ENCODE measurements at places on chromosomes 12 and 14.

DNA sequence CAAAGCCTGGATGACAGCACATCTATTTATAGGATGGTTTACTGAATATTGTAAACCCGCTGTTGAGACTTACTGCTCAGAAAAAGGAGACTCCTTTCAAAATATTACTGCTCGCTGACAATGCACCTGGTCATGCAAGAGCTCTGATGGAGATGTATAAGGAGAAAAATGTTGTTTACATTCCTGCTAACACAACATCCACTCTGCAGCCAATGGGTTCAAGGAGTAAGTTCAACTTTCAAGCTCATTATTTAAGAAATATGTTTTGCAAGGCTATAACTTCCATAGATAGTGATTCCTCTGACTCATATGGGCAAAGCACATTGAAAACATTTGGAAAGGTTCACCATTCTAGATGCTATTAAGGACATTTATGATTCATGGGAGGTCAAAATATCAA, 201.7 kb downstream of the SNAPC1 start:
- DNase-seq = no peak

- DNase-seq = no peak
Observed at GRCh38 chr12:123659996-123660727, 10.8 kb upstream of the TCTN2 start.

- no peak for DNase-seq
Observed at GRCh38 chr12:82174383-82174782, 183.8 kb downstream of the CCDC59 start.

DNA sequence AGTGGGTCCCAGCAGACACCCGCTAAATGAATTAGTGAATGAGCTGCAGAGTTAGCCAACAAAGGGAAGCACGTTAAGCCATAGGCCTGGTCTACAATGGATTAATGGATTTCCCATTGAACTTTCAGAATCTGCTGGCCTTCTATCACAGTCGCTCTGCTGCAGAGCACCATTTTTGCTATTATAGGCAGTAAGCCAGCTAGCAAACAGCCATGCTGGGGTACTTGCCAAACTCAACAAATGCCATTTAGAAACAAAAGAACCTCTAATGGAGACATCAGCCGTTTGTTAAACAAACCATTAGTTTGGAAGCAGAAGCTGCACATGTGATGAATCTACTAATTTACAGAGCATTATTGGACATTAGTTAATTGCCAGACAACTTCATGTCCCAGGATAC, 181.1 kb upstream of the STXBP6 start:
- no peak for DNase-seq

GRCh38 chr14:100566586-100566985, 20.6 kb downstream of the BEGAIN start:
- no peak for DNase-seq

GRCh38 chr12:53944209-53944608, 5.6 kb downstream of the HOXC13 start:
- no peak for DNase-seq

GRCh38 chr12:100688451-100688864, 106.1 kb upstream of the ANO4 start:
- no peak for DNase-seq

- DNase-seq = peak; percentile 61
Observed at GRCh38 chr14:67583711-67584644, 16.1 kb downstream of the PIGH start.

DNA sequence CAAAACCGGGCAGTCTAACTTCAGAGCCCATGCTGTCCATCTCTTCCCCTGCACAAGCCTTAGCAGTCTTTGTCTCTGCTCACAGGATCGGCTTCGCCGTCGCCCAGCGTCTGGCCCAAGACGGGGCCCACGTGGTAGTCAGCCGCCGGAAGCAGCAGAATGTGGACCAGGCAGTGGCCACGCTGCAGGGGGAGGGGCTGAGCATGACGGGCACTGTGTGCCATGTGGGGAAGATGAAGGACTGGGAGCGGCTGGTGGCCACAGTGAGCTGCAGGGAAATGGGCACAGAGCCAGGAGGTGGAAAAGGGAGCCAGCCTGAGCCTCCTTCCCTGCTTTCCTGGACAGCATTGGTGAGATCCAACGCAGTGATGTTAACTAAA, 14.2 kb upstream of the CARMIL3 start:
- no peak for DNase-seq

- DNase-seq = no peak
Observed at GRCh38 chr12:111936869-111937268, 76.1 kb downstream of the TMEM116 start.

GRCh38 chr14:53306267-53306721, 153.2 kb upstream of the DDHD1 start:
- DNase-seq = peak; percentile 60

DNA sequence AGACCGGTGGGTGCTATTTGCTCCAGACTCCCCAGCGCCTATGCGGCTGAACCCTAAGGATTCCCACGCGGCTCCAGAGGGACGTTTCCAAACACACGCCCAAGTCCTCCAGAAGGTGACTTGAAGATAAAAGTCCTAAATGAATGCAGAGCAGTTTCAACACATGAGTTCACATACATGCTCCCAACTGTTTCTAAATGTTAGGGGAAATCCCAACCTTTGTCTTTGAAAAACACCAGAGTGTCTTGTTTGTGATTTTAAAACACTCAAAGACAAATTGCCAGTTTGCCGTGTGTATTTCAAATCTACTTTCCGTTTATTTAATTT, 252.9 kb upstream of the SFSWAP start:
- DNase-seq = no peak

GRCh38 chr14:102932484-102933248, 10.2 kb downstream of the AMN start:
- no peak for DNase-seq

GRCh38 chr14:92877757-92878431, 45.1 kb upstream of the CHGA start:
- DNase-seq = no peak

DNA sequence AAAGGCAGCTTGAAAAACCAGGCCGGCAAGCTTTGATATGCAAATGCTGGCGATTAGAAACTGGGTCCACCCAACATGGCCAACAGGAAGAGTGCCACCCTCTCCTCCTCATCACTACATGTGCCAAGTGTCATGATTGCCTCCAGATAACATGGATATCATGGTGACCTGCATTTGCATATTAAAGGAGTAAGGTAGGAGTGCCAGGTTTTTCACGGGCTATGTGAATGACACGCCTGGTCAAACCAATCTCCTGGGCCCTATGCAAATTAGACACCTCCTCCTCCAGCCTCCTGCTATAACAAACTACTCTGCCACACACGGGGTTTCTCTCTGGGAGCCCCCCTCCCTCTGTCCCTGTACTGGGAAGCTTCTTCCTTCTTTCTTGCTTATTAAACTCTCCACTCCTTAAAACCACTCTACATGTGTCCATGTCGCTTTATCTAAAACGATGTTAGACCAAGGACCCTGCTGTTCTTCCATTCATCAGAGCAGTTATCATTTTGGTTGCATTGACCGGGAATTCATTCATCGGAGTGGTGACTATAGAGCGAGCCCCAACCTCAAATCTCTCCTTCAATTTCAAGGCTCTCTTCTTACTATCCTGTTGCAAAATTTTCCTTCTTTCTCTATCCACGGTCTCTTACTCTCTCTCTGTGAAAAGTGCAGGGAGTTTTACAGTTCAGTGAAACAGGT, 27.5 kb downstream of the APOBEC1 start:
- DNase-seq = no peak

Measured in activated naive CD4-positive, alpha-beta T cell treated with anti-CD3 and anti-CD28 coated beads for 36 hours (primary cell).